ENCODE measurements at places on chromosomes 4 and X.

GRCh38 chrX:150446995-150447394, 83.9 kb downstream of the MAMLD1 start:
- no peak for DNase-seq

GRCh38 chrX:141924293-141924692, 20.6 kb downstream of the MAGEC1 start:
- DNase-seq, result no peak

DNA sequence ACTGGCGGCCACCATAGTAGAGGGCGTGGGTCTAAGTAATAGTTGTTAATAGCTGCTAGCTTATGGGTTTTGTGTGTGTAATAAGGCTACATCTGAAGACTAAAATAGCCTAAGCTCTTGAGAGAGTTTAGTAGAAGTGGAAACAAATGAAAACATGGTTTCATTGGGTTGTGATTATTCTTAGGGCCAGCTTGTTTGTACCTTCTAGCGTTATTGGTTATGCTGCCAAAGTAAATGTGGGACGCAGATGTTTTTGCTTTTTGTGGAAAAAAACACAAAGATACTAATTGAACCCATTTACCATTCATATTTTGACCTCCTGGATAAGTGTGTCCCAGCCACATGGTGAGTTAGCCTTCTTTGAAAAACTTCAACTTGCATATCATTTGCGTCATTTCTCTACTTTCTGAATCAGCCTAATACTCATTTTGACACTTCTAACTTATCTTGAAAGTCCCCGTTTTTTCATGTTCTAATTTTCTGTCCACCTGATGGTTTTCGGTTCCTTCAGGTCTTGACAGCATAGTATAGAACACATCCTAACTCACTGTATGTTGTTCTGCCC, 305.3 kb downstream of the FRMPD4 start:
- no peak for DNase-seq

- no peak for DNase-seq
These were observed 337.7 kb upstream of the CTSO start for GRCh38 chr4:156291317-156291716.

DNA sequence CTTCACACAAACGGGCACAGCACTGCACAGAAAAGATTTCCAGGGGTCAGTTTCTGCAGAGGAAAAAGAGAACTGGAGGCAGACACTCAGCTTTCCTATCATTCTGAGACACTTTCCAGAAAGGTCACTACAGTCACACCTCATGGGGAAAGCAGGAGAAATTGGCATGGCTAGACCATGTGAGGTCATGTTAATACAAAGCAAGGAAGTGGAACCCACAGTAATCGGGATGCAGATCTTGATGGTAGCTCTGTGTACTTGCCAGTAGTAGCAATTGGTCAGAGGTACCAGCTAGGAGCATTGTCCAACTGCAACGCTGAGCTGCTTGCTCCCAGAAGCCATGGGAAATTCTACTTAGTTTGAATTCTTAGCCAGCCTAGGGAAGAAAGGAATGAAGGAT, 255.3 kb upstream of the PCDH10 start:
- no peak for DNase-seq

- DNase-seq, result no peak
These were observed 435.8 kb downstream of the SPRY1 start for GRCh38 chr4:123832173-123833026.

GRCh38 chrX:154525606-154526490, 9.8 kb upstream of the FAM3A start:
- no peak for DNase-seq

GRCh38 chr4:87216469-87216868, 3.9 kb downstream of the KLHL8 start:
- DNase-seq, result no peak

- no peak for DNase-seq
These were observed 127.5 kb upstream of the NRK start for GRCh38 chrX:105694839-105695238.

- DNase-seq, result no peak
These were observed 713.7 kb upstream of the TENM3 start for GRCh38 chr4:181529537-181529936.

DNA sequence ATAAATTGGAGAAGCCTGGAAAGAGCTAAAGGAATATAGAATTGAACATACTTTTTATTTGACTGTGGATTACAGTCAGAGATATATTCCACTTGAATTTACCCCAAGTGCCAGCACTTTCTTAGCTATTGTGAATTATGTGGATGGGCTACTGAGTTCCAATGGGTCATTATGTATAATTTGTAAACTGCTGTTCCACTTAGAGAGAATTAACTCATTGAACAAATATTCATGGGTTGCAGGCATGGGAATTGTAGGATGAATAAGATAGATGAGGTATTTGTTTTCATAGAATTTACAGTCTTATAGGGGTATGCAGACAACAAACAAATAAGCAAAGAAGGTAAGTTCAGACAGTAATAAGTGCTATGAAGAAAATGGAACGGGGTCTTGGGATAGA, 195.7 kb downstream of the SHROOM3 start:
- no peak for DNase-seq

GRCh38 chr4:90852237-90852636, 725.0 kb downstream of the CCSER1 start:
- DNase-seq, result no peak

DNA sequence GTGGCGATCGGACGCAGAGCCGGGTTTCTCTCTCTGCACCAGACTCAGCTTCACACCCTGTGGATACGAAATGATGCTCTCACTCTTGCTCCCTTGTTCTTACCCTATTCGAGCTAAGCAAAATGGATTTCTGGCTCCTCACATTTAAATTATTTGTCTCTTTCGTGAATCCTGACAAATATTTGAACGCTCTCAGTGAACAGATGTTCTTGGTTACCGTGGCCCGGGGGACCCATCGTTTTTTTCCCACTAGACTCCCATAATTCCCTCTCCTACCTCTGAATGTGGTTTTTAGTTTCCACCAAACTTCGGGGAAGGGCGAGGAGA, 630 bp downstream of the SMARCA5 start:
- DNase-seq, result no peak

- DNase-seq, result no peak
These were observed 50.0 kb downstream of the CYTL1 start for GRCh38 chr4:4969298-4969697.
